ENCODE measurements at places on chromosomes 3 and 15.

DNA sequence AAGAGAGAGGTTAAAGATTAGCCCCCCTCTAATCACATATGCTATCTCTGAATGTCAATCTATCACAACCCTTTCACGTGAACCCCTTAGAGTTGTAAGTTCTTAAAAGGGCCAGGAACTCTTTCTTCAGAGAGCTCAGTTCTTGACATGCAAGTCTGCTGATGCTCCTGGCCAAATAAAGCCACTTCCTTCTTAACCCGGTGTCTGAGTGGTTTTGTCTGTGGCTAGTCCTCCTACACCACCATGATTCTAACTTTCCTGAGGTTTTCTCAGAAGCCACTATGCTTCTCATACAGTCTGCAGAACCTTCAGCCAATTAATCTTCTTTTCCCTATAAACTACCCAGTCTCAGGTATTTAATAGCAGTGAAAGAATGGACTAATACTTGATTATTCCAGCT lies 231.1 kb upstream of the CNTN6 start:
- H3K4me1 ChIP-seq = no peaks in the 10 kb centered on the region
- H3K27me3 ChIP-seq = no peaks in the 10 kb centered on the region
- H3K27ac ChIP-seq = no peak overlapping the region
- DNase-seq = no peak

DNA sequence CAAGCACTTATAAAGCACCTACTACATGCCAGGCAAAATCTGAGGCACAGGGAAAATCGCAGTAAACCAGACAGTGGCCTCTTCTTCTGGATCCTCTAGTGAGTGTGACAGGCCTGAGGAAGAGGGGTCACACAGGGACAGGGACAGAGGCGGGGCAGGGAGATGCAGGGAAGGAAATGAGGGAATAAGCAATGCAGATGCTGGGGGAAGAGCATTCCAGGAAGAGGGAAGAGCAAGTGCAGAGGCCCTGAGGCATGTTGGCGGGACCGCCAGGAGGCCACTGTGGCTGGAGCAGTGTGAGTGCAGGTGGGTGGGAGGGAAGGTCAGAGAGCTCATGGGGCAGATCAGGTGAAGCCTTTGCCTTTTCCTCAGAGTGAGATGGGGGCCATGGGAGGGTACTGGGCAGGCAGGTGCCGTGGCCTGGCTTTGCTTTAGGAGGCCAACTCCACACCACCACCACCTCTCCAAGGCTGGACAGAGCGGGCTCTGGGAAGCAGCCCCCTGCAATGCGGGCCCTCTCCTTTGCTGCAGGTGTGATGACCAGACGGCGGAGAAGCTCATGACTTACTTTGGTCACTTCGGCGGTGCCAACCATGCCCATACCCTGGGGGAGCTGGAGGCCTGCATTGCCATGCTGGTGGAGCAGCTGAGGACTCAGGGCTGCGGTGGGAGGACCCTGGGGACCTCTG lies 26.8 kb upstream of the GP9 start:
- DNase-seq = no peak
- H3K4me3 ChIP-seq = no peak overlapping the region
- no peaks in the 10 kb centered on the region for H3K27me3 ChIP-seq
- H3K4me1 ChIP-seq = peaks cover 15% of the 10 kb centered on the region
- peaks cover 4% of the 10 kb centered on the region for H3K36me3 ChIP-seq
- H3K27ac ChIP-seq = no peak overlapping the region

GRCh38 chr3:143832433-143832832 lies 15.8 kb downstream of the SLC9A9 start:
- no peak overlapping the region for H3K27ac ChIP-seq
- no peaks in the 10 kb centered on the region for H3K27me3 ChIP-seq
- no peak for DNase-seq
- H3K4me3 ChIP-seq = no peak overlapping the region

DNA sequence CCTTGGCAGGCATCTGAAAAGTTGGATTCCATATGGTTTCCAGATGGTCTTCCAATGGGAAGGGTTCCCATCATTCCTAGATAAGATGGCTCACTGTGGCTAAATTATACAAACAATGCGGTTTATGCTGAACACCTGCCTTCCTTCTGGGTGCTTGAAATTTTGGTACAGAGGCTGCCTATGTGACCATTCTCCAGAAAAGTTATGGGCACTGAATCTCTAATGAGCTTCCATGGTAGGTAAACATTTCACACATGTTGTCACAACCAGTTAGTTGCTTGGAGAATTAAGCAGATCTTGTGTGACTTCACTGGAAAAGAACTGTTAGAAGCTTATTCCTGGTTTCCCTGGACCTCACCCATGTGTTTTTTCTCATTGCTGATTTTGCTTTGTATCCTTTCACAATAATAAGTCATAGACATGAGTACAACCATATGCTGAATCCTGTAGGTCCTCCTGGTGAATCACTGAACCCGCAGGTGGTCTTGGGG lies 30.1 kb downstream of the PLOD2 start:
- no peak overlapping the region for H3K4me3 ChIP-seq
- no peak for DNase-seq
- no peak overlapping the region for H3K27ac ChIP-seq
- no peaks in the 10 kb centered on the region for H3K36me3 ChIP-seq

- no peak overlapping the region for H3K27ac ChIP-seq
- no peaks in the 10 kb centered on the region for H3K4me1 ChIP-seq
- no peak for DNase-seq
- H3K36me3 ChIP-seq = no peaks in the 10 kb centered on the region
Observed at GRCh38 chr3:55742022-55742831, 255.1 kb upstream of the WNT5A start.

DNA sequence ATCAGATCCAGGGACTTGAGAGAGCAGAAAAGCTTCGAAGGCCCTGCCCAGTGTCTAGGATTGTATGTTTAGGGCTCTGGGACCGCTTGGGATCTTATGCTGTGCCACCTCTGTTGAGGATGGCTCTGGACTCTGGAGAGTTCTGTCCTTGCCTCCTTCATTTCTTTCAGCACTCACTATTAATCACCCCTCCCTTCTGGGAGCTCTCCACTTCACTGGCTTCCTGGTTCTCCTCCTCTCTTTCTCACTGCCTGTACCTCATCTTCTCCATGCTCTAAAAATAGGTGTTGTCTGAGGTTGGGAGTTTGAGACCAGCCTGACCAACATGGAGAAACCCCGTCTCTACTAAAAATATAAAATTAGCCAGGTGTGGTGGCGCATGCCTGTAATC lies 17.3 kb downstream of the MAPKBP1 start:
- no peaks in the 10 kb centered on the region for H3K36me3 ChIP-seq
- DNase-seq = no peak
- peaks cover 61% of the 10 kb centered on the region for H3K4me1 ChIP-seq
- no peak overlapping the region for H3K4me3 ChIP-seq

DNA sequence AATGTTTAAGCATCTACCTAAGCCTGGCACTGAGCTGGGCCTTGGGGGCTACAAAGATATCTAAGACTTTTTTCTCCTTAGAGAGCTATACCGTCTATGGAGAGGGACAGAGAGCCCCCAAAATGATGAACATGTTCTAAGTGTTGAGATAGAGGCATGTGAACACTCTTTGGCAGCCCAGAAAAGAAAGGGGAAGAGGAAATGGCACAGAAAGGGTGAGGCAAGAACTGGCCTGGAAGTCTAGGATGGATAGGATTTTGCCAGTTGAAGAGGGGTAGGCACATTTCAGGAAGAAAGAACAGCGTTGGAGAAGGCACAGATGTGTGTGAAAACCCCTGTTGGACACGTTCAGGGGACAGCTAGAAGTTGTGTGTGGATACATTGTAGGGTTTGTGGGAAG lies 276.2 kb upstream of the LRRFIP2 start:
- no peak overlapping the region for H3K27ac ChIP-seq
- peaks cover 43% of the 10 kb centered on the region for H3K27me3 ChIP-seq
- peaks cover 43% of the 10 kb centered on the region for H3K4me1 ChIP-seq
- H3K4me3 ChIP-seq = no peak overlapping the region
- DNase-seq = no peak
- no peaks in the 10 kb centered on the region for H3K36me3 ChIP-seq

DNA sequence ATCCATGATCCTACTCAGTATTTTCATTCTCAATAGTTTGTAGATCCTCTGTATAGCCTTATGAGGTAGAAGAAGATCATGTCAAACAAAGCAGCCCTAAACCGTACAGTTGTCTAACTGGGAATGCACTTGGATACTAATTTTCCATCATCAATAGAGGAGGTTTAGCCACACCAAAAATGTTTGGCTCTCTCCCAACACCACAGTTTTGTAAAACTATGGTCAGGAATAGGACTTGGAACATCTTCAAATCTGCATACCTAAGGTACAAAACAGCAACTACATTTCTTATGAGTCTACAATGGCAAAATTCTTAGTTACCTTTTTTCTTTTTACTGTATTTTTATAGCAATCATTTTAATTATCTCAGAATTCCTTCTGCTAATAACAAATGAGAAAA lies 1001.6 kb downstream of the ROBO2 start:
- no peak overlapping the region for H3K27ac ChIP-seq
- no peak overlapping the region for H3K4me3 ChIP-seq
- no peaks in the 10 kb centered on the region for H3K27me3 ChIP-seq

DNA sequence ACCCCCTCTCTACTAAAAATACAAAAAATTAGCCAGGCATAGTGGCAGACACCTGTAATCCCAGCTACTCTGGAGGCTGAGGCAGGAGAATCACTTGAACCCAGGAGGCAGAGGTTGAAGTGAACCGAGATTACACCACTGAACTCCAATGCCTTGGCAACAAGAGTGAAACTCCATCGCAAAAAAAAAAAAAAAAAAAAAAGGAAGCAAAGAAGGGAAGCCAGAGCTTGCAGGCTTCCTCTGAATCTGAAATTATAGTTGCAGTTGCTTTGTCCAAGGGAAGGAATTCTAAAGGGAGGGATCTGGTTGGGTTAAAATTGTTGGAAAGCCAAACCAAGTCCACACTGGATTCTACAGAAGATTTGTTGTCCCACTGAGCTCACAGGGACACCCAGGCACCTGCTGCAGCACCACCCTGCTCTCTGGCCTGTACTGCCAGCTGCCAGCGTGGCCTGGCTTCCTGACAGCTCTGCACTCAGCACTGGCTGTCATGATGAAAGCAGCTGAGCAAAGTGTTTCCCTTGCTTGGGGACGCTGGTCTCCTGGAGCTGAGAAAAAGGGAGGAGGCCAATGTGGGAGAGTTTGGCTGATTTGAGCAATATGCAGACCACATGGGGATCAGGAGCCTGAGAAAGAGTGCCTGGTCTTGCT lies 88.8 kb upstream of the HES1 start:
- H3K4me3 ChIP-seq = no peak overlapping the region
- peaks cover 16% of the 10 kb centered on the region for H3K4me1 ChIP-seq
- peak; percentile 76 for DNase-seq
- H3K27me3 ChIP-seq = peaks cover 10% of the 10 kb centered on the region

- no peaks in the 10 kb centered on the region for H3K36me3 ChIP-seq
- H3K27me3 ChIP-seq = peaks cover 81% of the 10 kb centered on the region
- H3K27ac ChIP-seq = no peak overlapping the region
- no peaks in the 10 kb centered on the region for H3K4me1 ChIP-seq
- H3K4me3 ChIP-seq = no peak overlapping the region
- no peak for DNase-seq
Observed at GRCh38 chr15:98568382-98569017, 79.8 kb upstream of the IGF1R start.

DNA sequence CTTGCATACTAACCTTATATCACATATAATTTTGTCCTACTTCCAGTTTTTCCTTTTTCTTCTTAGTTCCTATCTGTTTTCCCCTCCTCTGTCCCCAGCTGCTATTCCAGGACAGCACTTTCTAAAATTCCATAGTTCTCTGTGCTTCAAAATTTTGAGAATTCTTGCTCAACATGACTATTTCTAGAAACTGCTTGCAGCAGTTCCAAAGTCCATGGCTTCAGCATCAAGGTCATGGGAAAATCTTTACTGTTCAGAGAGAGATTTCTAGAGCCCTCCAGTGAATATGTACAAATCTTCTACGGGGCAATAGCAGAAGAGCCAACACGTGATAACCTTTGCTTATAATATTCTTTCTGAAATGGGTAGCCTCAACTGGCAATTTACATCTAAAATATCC lies 76.1 kb upstream of the PHLDB2 start:
- no peak overlapping the region for H3K4me3 ChIP-seq
- no peak for DNase-seq
- H3K4me1 ChIP-seq = peaks cover 53% of the 10 kb centered on the region
- H3K27ac ChIP-seq = peak overlapping the region; percentile 72
- H3K36me3 ChIP-seq = no peaks in the 10 kb centered on the region
- no peaks in the 10 kb centered on the region for H3K27me3 ChIP-seq
